B cell (primary cell): ENCODE measurements at places on chromosomes 7 and 10. TPM values are rescaled to one million over a fixed set of nuclear protein-coding genes. Genes with fewer than 3 reads are reported as not detected.

KCNIP2 gene
- 3.5 and 7.2 TPM in 2 replicates for total RNA-seq

PKD2L1 gene
- not detected in 2 replicates for total RNA-seq

CFAP70 gene
- 2.9 and 3.6 TPM in 2 replicates for total RNA-seq

CBLL1 gene
- total RNA-seq, result 49.9 and 57.2 TPM in 2 replicates

FAS gene
- total RNA-seq, result 11.5 and 13.7 TPM in 2 replicates

HABP2 gene
- 0.10 TPM in 1 of 2 replicates, not detected in the other for total RNA-seq

SLC18A3 gene
- not detected in 2 replicates for total RNA-seq

CCDC136 gene
- 12.4 and 13.9 TPM in 2 replicates for total RNA-seq

- DNase-seq, result no peak
These were observed 87.1 kb upstream of the STEAP1 start for GRCh38 chr7:90067171-90067570.

GRCh38 chr10:103627111-103627892 is 133.8 kb downstream of the NEURL1 start:
- DNase-seq, result no peak

DNA sequence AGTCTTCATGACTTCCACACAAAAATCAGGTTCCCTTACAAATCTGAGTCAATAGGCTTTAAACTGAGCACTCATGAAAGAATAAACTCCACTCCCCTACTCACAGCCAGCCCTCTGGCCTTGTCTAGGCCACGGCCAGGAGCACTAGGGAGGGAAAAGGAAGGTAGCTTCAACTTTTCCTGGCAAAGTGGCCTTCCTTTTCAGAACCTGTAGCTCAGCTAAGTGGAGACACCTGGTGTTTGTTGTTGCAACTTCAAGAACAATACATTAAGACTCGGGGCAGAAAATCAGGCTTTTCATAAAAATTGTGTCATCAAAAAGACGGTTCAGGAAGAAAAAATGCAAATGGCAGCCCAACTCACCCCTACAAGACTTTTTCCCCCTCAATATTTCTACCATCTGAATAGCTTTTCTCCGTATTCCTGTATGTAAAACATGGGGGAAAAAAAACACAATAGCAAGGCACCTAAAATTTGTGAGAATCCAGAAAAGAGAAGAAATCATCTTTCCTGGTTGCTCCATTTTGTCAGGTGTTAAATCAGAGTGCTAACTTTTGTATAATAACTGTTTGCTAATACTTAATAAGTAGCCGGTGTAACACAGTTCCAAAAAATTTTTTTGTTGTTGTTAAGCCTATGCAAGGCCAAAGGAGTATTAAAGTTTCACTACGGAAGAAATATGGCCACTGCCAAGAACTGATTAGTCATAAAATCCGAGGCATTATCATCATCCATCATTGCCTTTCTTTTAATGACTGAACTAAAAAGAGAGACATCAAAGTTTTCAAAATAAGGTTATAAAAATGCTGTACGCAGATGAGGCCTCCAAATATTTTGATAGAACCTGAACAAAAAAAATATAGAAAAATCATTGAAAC is 66.2 kb upstream of the ARID5B start:
- DNase-seq, result peak; percentile 20

GRCh38 chr7:69749372-69749979 is 151.2 kb downstream of the AUTS2 start:
- DNase-seq, result no peak

DNA sequence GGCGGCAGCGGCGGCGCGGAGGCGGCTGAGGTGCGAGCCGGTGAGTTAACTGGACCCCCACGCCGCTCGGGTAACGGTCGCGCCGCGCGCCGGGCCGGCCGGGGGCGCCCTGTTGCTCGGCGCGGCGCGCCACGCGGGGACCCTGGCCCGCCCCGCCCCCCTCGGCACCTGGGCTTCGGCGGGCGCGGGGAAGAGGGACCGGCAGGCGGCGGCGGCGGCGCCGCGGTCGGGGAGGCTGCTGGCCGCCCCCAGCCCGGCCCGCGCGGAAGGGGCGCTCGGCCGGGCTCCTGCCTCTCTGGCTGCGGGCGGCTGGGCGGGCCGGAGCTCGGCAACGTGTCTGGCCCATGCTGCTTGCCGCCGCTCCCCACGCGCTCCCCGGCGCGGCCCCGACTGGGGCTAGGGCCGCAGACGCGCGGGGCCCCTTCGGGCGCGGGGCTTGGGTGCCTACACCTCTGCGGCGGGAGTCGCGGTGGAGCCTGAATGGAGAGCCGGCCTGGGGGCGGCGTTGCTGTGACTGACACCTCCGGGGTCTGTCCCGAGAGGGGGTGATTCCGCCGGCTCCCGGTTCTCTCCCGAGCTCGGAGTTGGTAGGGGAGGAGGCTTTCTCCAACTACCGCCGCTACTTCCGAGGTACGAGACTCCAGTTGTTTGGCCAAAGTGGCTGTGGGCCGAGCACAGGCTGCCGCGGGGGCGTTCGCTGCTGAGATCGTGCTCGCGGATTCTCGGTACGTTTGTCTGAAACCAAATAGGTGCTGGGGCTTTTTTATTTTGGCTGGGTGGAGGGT is 494 bp downstream of the PALS2 start:
- peak; percentile 69 for DNase-seq

DNA sequence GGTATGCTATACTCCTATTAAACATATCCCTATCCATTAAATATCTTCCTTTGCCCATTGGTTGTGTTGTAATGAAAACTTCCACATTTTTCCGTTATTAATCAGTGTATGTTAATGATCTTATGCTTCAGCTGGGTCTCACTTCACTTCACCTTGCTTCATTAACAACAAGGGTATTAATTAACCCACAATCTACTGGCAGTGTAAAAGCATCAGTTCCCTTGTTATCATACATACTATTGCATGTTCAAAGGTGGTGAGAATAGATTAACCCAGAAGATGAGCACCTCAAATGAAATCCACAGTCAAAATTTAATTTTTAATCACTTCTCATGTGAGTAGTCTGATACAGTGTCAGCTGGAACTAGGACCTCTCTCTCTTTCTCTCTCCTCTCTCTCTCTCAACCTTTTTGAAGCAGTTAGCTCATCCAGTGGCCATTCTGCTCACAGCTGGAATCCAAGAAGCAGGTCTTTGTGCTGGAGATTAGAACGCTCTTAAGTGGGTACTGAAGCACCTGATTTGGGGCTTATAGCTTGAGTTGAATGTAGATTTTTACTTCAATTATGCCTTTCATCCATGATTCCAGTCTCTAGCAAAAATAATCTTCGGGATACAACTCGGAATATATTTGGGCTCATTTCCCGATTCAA is 172.3 kb downstream of the RAPGEF5 start:
- DNase-seq, result no peak

- no peak for DNase-seq
These were observed 63.6 kb upstream of the TRIM24 start for GRCh38 chr7:138396251-138397070.

GRCh38 chr10:123908379-123908778 is 16.8 kb upstream of the CPXM2 start:
- DNase-seq, result no peak

GRCh38 chr7:151692721-151693120 is 173.0 kb upstream of the RHEB start:
- DNase-seq, result no peak

DNA sequence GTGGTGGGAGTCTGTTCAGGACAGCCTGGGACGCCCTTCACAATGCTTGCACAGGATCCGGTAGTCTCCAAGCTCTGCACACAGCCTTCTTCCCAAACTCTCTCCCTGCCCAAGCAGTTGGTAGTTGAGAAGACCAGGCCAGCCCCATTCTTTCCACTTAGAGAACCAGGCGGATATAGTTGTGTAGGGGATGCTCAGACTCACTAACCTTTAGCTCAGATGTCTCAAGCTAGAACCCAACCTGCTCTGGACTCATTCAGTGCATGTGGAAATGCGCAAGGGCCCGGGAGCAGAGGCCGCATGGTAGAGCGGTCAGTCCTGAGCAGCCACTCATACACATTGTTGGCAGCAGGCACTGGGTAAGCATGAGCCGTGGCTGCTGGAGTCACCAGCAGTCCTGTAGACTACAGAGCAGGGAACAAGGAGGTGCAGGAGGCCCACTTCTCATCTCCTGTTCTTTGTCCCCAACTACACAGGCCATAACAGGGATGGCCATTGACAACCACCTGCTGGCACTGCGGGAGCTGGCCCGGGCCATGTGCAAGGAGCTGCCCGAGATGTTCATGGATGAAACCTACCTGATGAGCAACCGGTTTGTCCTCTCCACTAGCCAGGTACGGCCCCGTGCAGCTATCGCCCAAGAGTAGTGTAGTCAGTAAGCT is 17.2 kb upstream of the C10orf53 start:
- DNase-seq, result no peak

DNA sequence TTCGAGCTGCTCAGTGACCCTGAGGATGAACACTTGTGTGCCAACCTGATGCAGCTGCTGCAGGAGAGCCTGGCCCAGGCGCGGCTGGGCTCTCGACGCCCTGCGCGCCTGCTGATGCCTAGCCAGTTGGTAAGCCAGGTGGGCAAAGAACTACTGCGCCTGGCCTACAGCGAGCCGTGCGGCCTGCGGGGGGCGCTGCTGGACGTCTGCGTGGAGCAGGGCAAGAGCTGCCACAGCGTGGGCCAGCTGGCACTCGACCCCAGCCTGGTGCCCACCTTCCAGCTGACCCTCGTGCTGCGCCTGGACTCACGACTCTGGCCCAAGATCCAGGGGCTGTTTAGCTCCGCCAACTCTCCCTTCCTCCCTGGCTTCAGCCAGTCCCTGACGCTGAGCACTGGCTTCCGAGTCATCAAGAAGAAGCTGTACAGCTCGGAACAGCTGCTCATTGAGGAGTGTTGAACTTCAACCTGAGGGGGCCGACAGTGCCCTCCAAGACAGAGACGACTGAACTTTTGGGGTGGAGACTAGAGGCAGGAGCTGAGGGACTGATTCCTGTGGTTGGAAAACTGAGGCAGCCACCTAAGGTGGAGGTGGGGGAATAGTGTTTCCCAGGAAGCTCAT is 1.1 kb downstream of the DDIT4 start:
- peak; percentile 82 for DNase-seq

DNA sequence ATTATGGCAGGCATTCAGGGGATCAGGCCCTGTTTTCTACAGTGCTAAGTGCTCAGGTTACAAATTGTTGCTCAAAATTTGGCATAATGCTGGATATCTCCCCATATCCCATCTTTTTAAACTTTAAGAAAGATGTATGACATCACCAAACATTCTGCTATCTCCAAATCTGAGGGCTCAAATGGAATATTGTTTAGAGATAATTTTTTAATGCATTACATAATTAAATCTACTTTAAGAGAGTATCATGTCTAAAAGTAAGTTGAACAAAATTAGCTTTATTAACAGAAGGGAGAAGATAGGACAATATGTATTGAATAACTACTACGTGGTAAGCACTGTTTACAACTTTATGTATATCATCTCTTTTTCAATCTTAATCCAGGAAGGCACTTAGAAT is 13.9 kb downstream of the NT5C3A start:
- no peak for DNase-seq

DNA sequence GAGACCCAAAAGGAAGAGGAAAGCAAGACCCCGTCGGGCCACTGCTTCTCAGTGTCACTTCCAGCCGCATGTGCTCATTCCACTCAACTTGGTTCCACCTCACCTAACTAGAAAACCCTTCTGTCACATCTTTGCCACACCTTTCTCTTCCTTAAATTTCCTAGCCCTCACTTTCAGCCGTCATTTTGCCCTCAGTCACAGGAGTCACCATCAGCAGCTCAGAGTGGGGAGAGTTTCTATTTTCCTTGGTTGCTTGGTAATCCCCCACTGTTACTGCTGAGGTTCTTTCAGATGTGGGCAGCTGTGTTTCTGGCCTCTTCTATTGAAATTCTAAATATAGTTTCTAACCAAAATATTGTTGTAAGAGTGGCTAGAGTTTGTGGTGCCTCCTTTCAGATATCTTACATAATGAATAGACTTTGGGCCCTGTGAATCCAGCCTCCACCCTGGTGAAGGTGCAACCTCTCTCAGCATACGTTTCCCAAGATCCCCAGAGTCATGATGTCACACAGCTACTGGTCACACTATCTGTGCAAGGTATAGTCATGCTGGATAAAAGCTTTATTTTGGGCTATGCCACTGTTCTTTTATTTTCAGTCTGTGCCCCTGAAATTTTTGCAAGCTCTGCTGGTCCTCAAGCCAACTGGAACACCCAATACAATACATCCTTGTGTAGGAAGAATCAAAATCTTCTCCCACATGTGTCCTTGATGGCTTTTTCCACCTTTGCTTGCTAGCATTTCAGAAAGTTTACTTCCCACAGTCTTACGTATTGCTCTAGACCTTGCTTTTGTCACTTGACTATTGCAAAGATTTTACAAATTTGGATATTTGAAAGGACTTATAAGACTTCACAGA is 9.2 kb downstream of the AGBL3 start:
- DNase-seq, result no peak
